ENCODE measurements at places on chromosomes 11 and 22.

DNA sequence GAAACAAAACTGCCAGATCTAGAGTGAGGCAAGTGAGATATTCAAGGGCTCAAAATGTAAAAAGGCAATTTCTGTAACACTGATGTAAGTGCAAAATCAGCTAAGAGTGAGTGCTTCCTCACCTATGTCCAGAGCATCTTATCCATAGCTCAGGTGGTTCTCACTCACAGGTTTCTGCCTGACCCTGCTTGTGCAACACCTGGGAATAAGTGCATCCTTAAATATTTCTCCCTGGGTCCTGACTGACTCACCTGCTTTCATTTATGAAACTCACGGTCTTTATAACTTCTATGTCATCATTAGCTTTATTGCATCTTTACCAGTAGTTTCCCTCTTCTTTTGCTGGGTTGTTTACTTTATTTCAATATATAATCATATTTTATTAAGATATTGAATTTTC lies 260.6 kb downstream of the CNTN5 start:
- DNase-seq = no peak

DNA sequence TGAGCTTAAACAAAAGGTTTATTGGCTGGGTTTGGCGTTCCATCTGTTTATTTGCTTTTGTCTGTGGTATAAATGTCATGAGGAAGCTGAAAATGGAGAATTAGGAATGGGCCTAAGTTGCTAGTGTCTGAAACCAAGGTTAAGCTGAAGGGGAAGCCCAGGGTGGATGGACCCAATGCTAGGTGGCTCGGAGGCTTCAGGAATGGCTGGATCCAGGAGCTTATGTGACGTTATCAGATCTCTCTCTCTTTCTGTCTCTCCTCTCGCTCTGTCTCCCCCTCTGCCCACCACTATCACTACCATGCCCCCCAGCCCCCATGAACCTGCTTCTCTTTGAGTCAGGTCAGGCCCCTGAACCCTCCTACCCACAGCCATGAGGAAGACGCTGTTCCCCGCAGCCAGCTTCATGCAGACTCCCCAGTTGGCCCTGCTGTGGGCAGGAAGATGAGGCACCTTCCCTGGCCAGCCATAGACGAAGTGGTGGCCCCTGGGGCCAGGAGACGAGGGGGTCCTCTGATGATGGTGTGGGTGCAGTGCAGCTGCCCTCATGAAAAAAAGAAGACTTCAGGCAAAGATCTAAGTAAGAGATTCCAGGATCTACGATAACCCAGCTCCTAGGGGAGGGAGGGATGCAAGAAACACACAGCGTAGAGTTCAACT lies 101.5 kb downstream of the BRD1 start:
- no peak for DNase-seq

DNA sequence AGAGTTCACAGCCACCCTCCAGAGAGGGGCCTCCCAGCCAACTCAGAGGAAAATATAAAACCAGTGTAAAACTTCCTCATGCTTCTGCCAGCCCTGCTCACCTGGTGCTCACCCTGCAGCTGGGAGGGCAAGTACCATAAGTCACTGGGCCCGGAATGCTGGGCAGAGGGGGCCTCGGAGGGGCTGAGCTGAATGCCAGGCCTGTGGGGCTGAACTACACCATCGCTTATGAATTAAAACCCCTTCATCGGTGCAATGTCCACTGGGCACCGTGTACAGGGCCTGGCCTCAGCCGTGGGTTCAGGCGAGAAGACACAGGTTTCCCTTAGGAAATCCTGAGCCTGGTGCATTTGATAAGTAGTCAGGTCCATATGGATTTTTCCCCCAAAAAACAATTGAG lies 828.6 kb downstream of the TBC1D22A start:
- DNase-seq = no peak

DNA sequence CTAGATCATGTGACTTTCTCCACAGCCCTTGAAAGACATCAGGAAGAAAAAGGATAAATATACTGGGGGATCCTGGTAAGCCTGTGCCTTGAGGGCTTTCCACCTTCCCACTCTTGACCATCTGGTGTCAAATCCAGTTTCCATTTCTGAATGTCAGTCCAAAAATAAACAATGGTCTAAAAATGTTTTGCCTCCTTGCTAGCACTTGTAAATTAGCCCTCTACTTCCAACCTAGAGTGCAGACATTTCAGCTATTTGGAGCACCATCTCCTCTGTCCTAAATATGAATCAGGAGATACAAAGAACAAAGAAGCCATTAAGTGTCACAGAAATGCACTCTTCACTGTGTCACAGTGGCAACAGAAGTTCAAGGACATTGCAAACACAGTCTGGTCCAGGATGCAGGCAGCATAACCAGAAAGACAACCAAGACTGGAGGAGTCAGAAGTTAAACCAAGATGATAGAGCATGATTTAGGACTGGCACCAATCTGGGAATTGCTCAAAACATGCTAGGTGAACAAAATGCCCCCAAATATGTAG lies 88.1 kb downstream of the CCDC34 start:
- no peak for DNase-seq

GRCh38 chr11:44939673-44940395 lies 10.8 kb downstream of the TP53I11 start:
- DNase-seq = no peak

- DNase-seq = no peak
Observed at GRCh38 chr11:72305891-72306585, 62.1 kb upstream of the PHOX2A start.

- DNase-seq = no peak
Observed at GRCh38 chr11:7900686-7901085, 30.4 kb downstream of the OR10A6 start.

DNA sequence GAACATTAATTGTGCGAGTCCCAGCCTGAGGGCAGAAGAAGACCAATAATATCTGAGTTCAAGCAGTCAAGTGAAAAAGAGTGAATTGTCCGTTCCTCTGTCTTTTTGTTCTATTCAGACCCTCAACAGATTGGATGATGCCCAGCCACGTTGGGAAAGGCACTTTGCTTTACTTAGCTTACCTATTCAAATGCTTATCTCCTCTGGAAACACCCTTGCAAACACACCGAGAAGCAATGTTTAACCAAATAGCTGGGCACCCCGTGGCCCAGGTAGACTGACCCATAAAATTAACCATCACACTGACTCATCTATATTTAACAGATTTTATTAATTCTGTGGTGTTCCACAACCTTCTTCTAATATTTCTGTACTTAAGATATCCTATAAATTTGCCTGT lies 9.3 kb downstream of the OOSP4A start:
- DNase-seq = no peak

DNA sequence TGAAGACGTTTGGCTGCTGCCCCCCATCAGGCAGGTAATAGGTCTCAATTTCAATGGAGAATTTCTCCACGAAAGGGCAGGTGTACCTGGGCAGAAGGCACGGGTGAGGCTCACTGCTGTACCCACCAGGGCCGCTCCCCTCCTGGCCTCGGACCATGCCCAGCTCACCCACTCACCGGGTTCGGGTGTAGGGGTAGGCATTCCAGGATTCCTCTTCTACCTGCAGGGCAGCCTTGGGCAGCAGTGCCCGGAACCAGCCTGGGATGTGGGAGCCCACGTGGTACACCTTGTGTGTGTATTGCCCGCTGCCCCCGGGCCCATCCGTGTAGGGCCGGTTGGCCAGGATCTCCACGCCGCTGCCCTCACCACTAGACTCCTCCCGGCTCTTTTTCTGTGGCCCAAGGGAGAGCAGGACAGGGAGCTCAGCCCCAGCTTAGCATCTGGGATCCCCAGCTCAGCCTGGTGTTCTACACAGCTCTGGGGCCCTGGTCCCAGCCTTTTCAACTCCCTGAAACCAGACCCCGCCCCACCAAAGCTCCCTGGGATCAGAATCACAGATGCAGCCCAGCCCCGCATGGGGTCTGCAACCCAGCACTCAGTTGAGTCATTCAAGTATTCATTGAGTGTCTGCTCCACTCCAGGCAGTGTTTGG lies 2.7 kb downstream of the PITPNM1 start:
- no peak for DNase-seq

- DNase-seq = no peak
Observed at GRCh38 chr11:113906516-113906915, 1.9 kb downstream of the HTR3B start.

DNA sequence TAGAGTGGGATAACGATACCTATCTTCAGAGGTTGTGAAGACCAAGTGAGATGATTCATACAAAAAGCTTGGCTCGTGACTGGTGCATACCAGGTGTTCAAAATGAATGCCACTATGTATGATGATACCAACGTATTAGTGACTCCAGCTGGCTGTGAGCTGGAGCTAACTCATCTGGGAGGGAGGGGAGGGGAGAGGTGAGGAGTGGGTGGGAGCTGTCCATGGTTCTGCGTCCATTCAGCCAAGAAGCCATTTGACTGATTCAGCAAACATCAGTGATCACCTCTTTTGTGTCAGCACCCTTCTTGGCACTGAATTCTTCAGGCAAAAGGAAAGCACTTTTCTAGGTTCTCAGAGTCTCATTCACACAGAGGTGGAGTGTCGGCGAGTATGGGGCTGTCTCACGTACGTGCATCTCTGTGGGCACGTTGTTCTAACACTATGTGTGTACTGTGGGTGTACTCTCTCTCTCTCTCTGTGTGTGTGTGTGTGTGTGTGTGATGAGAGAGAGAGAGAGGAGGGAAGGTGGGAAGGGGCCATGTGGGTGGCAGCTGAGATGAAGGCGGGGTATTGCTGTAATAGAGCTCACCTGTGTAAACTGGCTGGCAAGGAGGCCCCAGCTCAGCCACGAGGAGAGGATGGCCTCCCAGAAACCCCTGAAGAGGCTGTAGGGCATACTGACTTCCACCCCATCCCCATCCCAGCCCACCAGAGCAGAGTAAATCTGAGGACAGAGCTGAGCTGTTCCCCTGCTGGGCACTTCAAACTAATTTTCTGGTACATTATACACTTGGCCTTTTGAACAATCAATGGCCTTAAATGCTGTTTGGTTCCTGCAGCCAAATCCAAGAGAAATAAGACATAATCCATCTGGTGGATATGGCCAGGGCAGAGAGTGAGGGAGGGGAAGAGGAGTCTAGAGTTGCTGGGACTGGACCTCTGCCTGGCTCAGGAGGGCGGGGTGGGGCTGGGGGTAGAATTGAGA lies 96.1 kb upstream of the THY1 start:
- DNase-seq = no peak

- DNase-seq = no peak
Observed at GRCh38 chr11:67453816-67454732, 1.1 kb upstream of the CABP4 start.

DNA sequence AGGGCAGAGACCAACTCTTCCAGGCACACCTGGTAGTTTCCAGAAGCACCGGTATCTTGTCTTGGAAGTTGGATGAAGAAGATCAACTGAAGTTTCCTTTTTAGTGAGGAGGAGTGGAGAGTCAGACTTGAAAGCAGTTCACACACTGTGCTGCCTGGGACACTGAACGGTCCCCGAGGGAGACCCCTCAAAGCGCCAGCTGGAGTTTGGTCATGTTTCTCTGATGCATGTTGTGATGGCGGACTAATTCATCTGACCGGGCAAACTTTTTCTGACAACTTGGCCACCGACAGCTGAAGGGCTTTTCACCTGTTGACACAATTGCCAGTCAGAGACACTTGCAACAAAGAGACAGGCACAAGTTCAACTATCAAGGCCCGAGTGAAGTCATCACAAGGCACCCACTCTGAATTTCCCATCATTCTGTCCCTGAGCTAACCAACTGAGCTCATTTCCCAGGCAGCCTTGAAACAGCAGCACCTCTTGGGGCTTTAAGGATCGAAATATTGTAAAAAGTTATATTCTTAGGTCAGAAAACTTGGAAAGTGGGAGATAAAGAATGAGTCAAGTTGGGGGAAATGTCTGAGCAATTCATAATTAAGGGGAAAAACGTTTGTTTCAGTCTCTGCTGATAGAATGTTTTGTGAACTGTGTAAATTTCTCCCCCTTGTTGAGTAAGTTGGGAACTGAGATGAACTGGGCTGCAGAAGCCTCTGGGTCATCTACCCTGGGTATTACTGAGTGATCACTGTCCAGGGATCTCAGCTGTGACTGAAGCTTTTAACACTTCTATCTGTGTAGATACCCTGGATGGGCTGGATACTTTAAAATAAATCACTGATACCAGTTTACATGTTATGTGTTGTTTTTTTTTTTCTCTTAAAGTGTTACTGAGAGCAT lies 46.2 kb downstream of the WT1 start:
- no peak for DNase-seq

GRCh38 chr11:18485913-18486528 lies 30.4 kb downstream of the LDHAL6A start:
- no peak for DNase-seq

DNA sequence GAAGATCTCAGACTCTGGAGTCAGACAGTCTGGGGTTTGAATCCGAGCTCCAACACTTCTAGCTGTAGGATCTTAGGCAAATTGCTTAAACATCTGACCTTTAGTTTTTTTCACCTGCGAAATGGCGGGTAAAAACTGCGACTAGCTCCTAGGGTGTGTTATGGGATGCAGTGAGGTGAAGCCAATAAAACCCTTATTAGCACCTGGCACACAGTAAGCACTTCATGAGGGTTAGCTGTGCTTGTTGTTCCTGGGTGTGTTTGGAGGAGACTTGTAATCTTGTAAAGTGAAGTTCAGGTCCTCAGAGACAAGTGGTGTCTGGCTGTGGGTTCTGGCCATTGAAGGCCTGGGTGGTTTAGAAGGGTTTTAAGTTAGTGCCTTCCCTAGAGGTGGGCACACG lies 68.9 kb downstream of the ZBTB16 start:
- DNase-seq = no peak

- DNase-seq = no peak
Observed at GRCh38 chr11:64859542-64860414, 15.3 kb upstream of the CDC42BPG start.

GRCh38 chr11:98243897-98244296 lies 776.9 kb upstream of the CNTN5 start:
- DNase-seq = no peak

Data from GM04504 (cell line).